Activated CD8-positive, alpha-beta memory T cell treated with anti-CD3 and anti-CD28 coated beads for 1 hour (primary cell): ENCODE measurements at places on chromosomes 12 and 14.

GRCh38 chr12:6224550-6224949, 24.4 kb downstream of the CD9 start:
- no peak for DNase-seq

- DNase-seq, result no peak
Measured at GRCh38 chr12:121138284-121138683, 5.6 kb downstream of the P2RX7 start.

DNA sequence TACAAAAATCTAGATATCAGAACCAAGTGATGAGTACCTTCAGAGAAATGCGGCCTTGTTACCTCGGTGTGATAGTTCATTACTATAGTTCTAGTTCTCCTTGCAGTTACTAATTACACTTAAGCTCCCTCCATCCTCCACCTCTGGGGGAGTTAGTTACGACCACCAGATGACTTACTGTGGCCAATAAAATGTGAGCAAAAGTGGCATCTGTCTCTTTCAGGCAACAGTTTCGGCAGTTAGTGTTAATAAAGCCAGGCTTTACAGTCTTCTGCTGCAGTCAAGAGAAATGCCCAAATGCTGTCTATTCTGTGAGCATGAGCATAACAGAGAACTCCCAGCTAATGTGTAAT, 6.0 kb downstream of the TXNDC16 start:
- DNase-seq, result no peak

- DNase-seq, result no peak
Measured at GRCh38 chr14:71371711-71372396, 464.6 kb downstream of the PCNX1 start.

DNA sequence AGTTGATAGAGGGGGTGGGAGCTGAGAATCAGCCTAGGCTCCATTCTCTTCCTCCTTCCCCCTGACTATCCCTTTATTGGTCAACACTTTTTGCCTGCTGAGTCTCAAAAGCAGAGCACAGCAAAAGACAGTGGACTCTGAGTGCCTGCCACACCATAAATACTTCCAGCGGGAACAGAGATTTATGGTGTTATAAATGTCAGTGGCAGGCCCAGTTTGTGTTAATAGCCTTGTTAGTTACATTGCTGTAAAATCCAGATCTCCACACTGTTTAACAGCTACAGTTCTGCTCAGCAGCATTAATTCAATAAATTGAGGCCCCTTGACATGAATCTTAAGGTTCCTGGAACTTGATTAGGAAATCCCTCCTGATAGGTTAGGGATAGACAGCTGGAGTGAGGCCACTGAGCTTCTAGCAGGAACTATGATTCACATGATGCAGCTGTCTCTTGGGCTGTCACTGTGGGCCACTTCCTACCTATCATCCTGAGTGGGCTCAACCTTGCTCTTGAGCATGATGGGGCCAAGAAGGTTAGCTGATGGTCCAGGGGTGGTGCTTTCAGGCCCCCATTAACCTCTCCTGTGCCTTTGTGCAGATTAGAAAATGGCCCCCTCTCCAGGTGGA, 295.2 kb upstream of the SRRM4 start:
- no peak for DNase-seq

DNA sequence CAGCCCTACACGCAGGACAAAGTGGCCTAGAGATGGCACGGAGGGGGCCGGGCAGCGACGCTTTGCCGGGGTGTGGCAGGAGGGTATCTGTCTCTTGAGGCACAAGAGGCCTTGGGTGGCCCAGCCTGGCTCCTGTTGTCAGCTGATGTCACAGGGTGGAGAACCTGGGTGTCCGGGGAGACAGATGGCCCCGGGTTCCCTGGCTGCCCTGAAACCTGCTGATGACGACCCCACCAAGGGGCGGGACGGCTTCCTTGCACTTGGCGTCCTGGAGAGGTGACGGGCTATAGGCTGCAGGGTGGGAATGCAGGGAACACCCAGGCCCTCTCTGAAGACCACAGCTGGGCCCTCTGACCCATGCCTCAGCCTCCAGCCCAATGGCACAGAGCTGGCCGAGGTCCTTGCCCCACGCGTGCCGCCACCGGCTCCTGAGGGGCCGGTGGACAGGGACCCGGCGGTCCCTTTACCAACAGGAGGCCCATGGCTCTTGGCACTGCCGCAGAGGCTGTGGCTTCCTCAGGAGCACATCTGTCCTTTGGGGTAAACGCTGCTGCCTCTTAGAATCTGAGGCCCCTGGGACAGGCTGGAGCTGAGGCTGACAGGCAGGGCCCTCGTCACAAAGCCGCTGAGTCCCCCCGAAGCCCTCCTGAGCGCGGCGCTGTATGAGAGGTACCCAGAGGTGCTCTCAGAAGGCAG, 16.4 kb downstream of the TRMT61A start:
- no peak for DNase-seq

GRCh38 chr14:105419195-105420091, at the start of gene MTA1:
MTA1 (plus strand) TSS chr14:105419827; CDS start chr14:105420036, 209 bp downstream.
- no peak for DNase-seq

- no peak for DNase-seq
Measured at GRCh38 chr12:31928246-31929026, 30.8 kb upstream of the RESF1 start.

DNA sequence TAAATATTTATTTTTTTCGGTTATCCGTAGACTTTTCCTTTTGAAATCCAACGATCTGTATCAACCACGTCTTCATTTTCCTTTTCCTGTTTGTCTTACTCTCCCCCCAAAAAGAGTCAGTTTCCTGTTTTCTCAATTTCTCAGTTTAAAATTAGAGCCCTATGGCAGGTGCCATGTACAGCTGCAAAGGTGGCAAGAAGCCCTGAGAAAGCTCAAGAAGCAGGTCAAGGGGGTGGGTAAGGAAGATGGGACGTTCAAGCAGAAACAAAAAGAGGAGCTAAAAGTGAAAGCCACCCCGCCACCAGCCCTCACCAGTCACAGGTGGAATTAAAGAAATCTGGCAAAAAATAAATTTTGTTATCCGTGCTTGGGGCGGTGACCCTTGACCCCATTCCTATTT, 26.7 kb downstream of the SLC35E3 start:
- DNase-seq, result no peak

DNA sequence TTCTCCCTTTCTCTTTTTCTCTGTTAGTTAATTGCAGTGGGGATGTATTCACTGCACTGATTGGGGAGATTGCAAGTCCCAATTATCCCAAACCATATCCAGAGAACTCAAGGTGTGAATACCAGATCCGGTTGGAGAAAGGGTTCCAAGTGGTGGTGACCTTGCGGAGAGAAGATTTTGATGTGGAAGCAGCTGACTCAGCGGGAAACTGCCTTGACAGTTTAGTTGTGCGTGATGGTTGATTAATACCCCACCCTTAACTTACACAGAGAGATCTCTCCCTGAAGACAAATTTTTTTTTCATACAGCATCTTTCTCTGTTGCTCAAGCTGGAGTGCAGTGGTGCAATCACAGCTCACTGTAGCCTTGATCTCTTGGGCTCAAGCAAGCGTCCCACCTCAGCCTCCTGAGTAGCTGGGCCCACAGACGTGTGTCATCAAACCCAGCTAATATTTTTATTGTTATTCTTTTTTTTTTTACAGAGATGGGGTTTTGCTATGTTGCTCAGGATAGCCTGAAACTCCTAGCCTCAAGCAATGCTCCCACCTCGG, 4.6 kb downstream of the C1S start:
- no peak for DNase-seq

- DNase-seq, result no peak
Measured at GRCh38 chr12:70648831-70649230, 11.6 kb upstream of the PTPRB start.

GRCh38 chr14:68394118-68394763, 398.6 kb downstream of the ZFP36L1 start:
- DNase-seq, result no peak

DNA sequence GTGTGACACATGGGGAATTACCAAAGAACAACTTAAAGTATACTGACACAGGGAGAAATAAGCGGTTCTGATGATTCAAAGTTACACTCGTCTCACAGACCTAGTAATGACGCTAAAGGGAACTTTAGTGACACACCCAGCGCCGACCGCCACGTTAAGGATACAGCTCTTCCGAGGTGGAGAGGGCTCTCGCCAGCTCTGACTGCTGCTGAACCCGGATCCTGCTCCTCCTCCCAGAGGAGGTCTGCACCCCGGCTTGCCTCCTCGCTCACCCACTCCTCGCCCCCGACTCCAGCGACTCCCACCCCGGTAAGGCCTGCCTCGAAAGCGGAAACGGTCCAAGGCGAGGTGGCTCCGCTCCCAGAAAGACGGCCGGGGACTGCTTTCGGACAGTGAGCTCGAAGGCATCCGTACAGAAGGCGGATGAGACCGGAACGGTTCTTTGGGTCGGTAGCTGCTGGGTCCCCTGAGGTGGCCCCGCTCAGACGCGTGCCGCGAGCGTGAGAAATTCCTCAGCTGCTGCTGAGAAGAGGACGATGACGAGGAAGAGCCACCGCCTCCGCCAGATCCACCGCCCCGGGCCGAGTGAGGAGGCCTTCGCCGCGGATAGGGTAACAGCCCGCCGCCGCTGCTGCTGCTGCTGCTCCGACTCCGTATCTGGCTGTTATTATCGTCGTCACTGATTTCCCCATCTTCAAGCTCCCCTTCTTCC, 643 bp downstream of the ZFC3H1 start:
- DNase-seq, result peak; percentile 59

GRCh38 chr12:6337958-6338433, 3.9 kb downstream of the TNFRSF1A start:
- DNase-seq, result no peak

DNA sequence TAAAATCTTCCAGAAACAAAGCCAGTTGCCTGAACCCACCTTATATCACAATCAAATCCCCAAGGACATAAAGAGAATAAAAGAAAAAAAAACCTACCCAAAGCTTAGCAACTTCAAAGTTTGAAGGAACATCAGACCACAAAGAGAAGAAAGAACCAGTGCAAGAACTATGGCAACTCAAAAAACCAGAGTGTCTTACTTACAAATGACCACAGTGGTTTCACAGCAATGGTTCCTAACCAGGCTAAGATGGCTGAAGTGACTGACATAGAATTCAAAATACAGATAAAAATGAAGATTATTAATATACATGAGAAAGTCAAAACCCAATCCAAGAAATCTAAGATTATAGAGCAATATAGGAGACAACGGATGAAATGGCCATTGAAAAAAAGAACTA, 56.7 kb downstream of the APOBEC1 start:
- no peak for DNase-seq
